Adrenal gland (tissue), 19 donors: ENCODE measurements at places on chromosomes 11 and 22. TPM values are rescaled to one million over a fixed set of nuclear protein-coding genes. Genes with fewer than 3 reads are reported as not detected.

GRCh38 chr11:27012234-27012921 lies 18.5 kb downstream of the FIBIN start:
- peak; percentile 19 for DNase-seq

GRCh38 chr11:29312812-29313211 lies 704.0 kb downstream of the KCNA4 start:
- DNase-seq: no peak

- DNase-seq: peak; percentile 86
These were observed 75.2 kb upstream of the TP53I11 start for GRCh38 chr11:45025716-45026492.

DNA sequence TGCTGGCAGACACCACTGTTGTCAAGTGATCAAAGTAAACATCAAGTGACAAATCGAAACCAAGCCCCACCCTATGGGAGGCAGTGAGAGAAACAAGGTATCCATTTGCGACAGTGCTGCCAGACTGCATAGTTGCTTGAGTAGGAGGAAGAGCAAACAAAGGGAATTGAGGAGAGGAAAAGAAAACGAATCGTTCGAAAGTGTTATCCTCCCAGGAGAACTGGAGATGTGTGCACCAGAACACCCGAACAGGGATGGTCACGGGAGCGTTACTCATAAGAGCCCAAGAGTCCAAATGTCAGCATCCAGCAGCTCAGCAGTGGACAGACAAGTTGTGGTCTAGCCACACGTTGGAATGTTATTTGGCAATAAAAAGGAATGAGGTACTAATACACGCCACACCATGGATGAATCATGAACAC lies 58.4 kb upstream of the NUP50 start:
- DNase-seq: no peak

ANKRD49 gene
- total RNA-seq: 5.0 TPM

JHY gene
- 1.2 TPM for total RNA-seq

DNA sequence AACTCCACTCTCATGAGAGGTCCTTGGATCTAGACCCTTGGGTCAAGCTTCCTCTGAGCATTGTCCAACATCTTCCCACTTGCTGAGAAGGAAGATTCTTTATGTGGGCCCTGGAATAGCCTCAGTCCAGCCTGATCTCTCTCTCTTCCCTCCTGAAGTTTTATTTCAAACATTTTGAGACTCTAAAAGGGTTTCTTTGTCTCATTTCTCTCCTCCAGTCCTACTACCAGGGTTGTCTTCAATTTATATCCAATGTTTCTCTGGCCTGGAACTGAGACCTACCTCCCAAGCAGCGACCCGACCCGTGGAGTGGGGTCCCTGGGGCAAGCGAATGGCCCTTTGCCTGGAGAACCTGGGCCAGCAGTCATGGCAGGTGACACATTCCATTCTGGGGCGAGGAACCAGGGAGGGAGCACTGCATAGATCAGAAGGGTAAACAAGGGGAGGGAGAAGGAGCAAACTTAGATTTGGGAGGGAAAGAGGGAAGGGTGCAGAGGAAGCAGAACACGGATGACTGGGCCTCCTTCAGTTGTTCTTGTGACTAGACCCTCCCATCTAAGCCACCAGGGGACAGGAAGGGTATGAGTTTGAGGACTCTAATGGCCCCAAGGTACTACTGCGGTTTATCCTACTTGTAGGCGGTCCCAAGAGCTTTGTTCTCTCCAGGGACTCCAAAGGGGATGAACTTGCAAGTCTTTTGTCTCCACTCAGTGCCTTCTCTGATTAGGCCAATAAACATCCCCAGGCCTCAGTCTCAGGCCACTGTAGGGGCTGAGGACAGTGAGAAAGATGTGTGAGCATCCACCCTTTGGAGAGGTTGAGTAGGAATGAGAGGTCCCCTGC lies 14.2 kb upstream of the PRAME start:
- DNase-seq: no peak

OR10A5 gene
- total RNA-seq: not detected

DNA sequence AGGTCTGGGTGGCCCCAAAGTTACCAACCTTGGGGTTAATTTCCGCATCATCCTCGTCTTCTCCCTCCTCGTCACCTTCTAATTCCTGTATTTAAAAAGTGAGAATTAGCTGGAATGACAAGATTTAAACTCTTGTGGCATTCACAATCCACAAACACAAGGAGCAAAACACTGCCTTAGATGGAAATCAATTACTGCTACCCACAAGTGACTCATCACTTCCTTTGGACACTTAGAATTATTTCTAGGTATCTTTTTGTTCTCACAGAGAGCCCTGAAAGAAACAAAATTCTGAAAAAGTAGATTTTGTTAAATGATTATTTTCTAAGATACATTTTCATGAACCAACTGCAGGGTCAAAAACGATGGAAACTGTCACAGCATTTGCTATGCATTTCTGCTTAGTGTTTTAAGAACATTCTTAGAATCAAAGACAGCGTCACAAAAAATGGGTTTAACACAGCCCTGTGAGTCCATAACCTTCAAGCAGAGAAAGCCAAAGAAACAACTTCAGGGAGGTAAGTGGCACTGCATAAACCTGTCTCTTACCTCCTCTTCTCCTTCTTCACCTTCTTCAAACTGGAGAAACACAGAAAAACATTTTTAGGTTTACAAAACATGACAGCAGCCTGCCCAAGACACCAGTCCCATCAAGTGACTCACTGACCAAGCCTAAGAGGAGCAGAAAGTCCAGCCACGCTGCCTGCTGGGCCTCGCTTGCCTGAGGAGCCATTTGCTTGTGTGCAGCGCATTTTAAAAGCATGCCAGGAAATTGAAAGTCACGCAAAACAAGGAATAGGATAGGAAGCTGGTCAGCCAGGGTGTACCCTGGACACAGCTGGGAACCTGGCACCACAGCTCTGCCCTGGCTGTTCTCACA lies 22.3 kb upstream of the PHLDA2 start:
- no peak for DNase-seq

DNA sequence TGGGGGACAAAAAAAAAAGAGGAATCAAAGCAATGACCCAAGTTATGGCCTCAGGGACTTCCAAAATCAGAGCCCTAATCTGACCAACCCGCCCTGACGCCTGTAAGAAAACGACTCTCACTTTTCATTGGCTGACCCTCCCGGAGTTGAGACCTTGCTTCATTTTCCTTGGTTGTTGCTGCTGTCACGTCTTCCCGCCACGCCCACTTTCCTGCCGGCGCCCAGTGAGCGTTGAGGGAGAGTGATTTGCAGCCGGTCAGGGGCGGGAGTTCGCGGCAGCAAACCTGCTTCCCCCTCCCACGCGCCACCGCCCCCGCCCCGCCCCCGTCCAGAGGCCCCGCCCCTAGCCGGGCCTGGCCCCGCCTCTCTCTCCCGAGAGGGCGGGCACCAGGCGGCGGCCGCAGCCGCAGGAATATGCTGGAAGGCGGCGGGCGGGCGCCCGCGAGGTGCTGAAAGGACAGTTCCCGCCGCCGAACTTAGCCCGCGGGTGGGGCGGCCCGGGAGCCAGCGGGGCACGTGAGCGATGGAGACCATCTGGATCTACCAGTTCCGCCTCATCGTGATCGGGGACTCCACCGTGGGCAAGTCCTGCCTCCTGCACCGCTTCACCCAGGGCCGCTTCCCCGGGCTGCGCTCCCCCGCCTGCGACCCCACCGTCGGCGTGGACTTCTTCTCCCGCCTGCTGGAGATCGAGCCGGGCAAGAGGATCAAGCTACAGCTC lies at the start of gene RAB39A:
RAB39A (plus strand) TSS at position 403 of the 721 bp plus-strand sequence; CDS start at position 524, 121 bp downstream.
- DNase-seq: peak; percentile 95

CREB3L1 gene
- total RNA-seq: 31.7 TPM

TRIM51 gene
- not detected for total RNA-seq

ROBO4 gene
- total RNA-seq: 19.2 TPM

CELSR1 gene
- 3.0 TPM for total RNA-seq

- no peak for DNase-seq
These were observed 7.1 kb downstream of the TPCN2 start for GRCh38 chr11:69055598-69056516.

- no peak for DNase-seq
These were observed 83.9 kb upstream of the SNX19 start for GRCh38 chr11:130999992-131000770.

GRCh38 chr11:112248201-112248600 lies 12.5 kb downstream of the PLET1 start:
- DNase-seq: no peak

LSP1 gene
- total RNA-seq: 4.0 TPM

CASP12 gene
- total RNA-seq: 2.8 TPM
